ENCODE measurements at places on chromosomes 11 and 22.

GRCh38 chr11:110830747-110831146 lies 118.5 kb upstream of the ARHGAP20 start:
- no peak for DNase-seq

- DNase-seq = no peak
Observed at GRCh38 chr22:49413551-49413950, 414.1 kb downstream of the BRD1 start.

DNA sequence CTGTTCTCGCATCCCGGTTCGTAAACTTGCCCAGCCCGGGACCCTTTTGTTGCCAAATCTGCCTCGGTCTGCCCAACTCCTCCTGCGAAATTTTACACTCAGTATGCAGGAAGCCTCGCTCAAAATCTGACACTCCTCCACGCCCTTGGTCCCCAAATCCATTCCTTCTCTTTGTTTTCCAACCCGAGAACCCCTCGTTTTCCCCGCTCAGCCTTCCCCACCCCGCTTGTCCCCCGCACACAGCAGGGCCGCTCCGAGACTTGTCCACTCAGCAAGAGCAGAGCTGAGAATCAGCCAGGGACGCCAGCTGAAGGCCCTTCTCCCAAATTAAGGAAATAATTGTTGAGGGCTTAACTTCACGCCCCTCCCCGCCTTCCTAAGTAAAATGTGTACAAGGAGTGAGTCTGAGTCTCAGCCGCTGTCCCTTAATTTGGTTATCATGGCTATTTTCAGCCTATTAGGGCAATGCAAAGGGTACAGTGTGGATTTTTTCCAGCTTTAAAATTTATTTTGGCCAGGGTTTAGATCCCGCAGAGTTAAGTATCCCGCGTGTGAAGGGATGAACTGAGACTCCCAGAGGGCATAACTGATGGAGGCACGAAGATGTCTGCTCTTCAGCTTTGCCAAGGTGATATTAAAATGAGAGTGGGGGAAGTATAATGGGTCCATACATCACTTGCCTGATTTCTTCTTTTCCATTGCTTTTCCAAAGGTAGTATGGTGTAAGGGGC lies 581 bp upstream of the FBXO3 start:
- no peak for DNase-seq

DNA sequence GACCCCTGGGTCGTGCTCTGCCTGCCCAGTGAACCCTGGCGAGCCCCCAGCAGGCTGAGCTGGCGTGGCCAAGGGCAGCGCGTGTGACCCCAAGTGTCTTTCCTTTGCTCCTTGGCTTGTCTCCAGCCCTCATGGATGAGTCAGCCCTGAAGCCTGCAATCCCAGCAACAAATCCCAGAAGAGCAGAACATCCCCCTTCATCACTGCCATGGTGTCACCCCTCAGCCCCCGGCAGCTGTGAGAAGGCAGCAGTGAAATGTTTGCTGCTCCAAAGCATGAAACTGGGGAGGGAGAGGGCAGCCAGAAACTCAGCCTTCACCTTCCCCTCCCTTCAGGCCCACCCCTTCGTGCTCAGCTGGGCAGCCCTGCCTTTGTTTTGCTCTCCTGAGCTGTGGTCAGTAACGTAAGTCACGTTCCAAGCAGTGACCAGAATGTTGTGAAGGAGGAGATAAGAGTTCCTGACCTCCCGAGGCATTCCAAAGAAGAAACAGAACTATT lies 29.8 kb downstream of the ADAMTS15 start:
- DNase-seq = no peak

DNA sequence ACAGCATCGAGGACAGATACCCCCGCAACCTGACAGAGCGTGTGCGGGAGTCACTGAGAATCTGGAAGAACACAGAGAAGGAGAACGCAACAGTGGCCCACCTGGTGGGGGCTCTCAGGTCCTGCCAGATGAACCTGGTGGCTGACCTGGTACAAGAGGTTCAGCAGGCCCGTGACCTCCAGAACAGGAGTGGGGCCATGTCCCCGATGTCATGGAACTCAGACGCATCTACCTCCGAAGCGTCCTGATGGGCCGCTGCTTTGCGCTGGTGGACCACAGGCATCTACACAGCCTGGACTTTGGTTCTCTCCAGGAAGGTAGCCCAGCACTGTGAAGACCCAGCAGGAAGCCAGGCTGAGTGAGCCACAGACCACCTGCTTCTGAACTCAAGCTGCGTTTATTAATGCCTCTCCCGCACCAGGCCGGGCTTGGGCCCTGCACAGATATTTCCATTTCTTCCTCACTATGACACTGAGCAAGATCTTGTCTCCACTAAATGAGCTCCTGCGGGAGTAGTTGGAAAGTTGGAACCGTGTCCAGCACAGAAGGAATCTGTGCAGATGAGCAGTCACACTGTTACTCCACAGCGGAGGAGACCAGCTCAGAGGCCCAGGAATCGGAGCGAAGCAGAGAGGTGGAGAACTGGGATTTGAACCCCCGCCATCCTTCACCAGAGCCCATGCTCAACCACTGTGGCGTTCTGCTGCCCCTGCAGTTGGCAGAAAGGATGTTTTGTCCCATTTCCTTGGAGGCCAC lies 3.3 kb downstream of the FADD start:
- DNase-seq = no peak

- no peak for DNase-seq
Observed at GRCh38 chr11:72141066-72141465, 5.5 kb downstream of the FOLR3 start.

DNA sequence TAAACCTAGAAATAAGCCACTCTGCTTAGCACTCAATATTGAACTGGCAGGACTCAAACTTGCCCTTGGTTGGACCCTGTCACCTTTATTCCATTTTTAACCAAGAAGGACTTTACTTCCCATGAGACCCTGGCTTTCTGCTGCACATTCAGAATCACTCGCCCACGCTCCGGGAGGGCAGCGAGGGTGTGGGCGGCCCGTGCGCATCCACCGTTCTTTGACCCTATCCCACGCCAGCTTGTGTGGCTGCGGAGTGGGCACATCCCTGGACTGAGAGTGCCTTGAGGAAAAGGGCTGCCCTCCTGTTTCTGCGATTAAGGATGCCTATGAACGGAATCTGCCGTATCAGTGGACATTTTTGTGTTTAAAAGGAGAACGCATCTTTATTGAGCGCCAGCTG lies 39.6 kb downstream of the TRIM44 start:
- no peak for DNase-seq

GRCh38 chr11:88300888-88301487 lies 36.5 kb downstream of the CTSC start:
- no peak for DNase-seq

GRCh38 chr11:130314184-130314749 lies 450 bp downstream of the ZBTB44 start:
- peak; percentile 79 for DNase-seq

Data from left forelimb (tissue), 1 donor.